ENCODE measurements at places on chromosomes 5 and 9. TPM values are rescaled to one million over a fixed set of nuclear protein-coding genes. Genes with fewer than 3 reads are reported as not detected.
A peak's percentile ranks its signal among the peaks of the same experiment; 100 is the strongest.

- no peak for DNase-seq
Measured at GRCh38 chr9:134743853-134744252, 102.2 kb downstream of the COL5A1 start.

DNA sequence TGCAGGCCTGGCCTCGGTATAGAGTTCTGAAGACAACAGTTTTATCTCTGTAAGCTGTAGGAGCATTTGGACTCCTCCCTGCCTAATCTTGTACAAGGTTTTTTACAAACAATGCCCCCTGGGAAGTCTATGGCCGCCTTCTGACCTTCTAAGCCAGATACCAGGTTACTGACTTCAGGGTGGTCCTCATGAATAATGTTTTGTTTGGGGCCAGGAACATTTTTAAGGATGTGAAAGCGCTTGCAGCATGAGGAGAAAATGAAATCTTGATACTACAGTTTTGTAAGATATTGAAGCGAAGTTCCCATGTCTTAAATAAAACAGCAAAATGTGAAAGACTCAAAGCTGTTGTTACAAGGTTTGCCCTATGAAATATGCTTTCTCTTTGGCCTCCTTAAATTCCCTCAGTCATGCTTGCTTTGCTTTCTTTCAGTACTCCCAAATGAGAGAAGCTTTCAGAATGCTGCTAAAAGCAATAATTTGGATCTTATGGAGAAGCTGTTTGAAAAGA lies 5.2 kb downstream of the ANKDD1B start:
- DNase-seq, result peak; percentile 72

Gene PCDHB3
- polyA plus RNA-seq, result 4.7 TPM

Gene GRXCR2
- polyA plus RNA-seq, result not detected

Gene PDLIM4
- polyA plus RNA-seq, result 20.5 TPM

Gene TOMM5
- 128 TPM for polyA plus RNA-seq

Gene TAS2R1
- polyA plus RNA-seq, result not detected

DNA sequence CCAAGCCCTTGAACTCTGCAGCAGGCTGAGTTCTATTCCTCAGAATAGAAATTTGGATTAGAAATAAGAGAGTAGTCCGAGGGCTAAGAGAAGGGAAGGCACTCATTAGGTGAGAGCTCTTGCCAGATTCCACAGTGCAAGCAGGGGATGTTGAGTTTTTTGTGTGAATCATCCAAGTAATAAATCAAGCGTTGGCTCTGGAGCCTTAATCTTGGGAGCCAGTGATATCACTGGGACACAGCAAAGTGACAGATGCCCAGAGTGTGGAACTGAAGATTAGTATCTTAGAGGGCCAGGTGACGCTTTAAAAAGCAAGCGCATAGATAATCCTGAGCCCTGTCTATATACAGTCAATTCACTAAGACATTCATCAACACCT lies 60.3 kb downstream of the FOXD1 start:
- DNase-seq, result no peak

Gene SLC46A2
- polyA plus RNA-seq, result 0.43 TPM

- peak; percentile 3 for DNase-seq
Measured at GRCh38 chr9:111039231-111039906, 1.1 kb upstream of the LPAR1 start.

GRCh38 chr5:137741718-137742117 lies 5.8 kb upstream of the KLHL3 start:
- no peak for DNase-seq

Gene SOX30
- polyA plus RNA-seq, result 0.64 TPM

DNA sequence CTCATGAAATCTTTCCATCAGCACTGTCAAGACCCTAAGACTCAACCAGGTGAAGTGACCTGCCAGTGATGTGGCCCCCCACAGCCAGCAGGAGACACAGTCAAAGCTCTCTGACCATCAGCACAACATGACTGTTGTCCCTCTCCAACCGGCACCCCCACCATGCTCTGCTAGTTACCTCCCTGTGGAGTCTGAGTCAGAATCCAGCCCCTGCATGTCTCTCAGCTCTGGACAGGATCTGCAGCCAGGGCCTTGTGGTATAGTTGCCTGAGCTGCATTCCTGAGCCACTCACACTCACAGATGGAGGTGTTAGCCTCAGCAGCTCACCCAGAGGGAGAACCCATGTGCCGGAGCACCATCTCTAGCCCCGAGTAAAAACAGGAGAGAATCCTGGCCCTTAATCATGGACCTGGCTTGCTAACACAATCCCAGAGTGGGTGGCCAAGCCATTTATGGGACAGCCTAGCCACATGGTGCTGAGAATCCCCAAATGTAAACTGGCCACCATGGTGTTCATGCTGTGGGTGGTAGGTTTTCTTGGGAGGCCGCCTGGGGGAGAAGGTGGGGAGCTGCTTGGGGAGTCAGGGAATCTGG lies 237.8 kb downstream of the PAPPA start:
- no peak for DNase-seq

Measured in renal pelvis (tissue), 12 donors.